ENCODE measurements at places on chromosomes 7 and 10.

DNA sequence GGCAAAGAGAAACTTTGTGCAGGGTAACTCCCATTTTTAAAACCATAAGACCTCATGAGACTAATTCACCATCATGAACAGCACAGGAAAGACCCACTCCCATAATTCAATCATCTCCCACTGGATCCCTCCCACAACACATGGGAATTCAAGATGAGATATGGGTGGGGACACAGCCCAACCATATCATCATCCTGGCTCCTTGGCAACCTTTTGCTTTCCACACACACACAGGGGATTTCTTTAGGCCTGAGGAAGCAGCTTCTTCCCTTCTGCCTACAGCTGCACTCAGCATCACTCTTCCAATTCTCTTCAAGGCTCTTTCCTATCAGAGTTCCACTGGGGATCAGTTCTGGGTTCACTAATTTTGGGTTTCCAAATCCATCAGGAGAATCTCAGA lies 199.0 kb upstream of the CTBP2 start:
- DNase-seq = no peak

GRCh38 chr10:53458007-53458406 lies 685.4 kb upstream of the MBL2 start:
- DNase-seq = no peak

DNA sequence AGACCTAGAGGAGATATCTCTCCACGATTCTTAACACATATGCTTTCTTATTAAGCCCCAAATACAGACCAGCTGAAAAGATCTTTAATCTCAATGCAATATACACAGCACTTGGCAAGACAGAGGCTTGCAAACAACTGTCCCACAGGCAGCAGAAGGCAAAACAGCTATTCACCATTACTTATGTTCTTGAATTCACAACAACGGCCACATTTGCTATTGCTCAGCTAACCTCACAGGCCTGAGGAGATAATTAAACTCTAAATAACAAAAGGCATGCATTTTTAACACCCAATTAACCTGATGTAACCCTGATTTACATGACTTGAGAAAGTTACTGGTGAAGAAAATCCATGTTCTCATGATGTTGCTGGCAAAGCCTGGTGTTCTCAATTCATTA lies 216.4 kb downstream of the CRPPA start:
- DNase-seq = no peak

DNA sequence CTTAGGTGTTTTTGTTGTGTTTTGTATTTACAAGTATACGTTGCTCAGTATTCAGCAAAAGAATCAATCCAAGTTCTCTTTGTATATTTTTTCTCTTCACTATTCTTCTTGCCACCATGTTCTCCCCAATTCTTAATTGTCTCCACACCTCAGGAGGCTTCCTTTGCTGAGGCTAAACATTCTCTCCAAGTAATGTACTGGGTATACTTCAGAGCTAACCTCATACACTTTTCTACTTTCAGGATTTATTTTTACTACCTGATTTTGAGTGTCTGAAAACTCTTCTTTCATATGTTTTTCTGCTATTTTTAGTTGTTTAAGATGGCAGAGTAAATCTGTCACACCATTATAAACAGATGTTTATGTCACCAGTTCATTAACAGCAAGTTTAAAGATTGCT lies 354.8 kb upstream of the KCND2 start:
- no peak for DNase-seq

GRCh38 chr7:95881597-95881996 lies 109.2 kb downstream of the DYNC1I1 start:
- DNase-seq = no peak

DNA sequence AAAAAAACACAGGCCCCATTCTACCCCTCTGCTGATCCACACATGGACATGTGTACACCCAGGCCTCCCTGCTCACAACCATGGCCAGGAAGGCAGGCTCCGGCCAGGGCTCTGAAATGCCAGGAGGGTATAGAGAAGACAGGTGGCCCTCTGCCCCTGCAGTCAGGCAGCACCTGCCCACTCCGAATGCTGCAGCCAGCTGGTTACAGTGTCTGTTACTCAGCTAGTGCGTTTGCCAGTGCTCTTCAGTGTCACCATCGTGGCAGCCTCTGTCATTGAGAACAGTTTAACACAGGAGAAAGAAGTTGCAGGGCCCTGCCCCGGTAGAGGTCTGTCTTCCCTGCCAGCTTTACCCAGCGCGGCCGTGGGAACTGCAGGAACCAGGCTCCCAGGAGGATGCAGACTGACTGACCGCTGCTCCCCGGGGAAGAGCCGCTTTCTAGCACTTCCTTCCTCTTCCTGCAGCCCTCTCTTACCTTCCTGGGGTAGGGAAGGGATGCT lies 128.8 kb upstream of the FAM20C start:
- DNase-seq = peak; percentile 22

DNA sequence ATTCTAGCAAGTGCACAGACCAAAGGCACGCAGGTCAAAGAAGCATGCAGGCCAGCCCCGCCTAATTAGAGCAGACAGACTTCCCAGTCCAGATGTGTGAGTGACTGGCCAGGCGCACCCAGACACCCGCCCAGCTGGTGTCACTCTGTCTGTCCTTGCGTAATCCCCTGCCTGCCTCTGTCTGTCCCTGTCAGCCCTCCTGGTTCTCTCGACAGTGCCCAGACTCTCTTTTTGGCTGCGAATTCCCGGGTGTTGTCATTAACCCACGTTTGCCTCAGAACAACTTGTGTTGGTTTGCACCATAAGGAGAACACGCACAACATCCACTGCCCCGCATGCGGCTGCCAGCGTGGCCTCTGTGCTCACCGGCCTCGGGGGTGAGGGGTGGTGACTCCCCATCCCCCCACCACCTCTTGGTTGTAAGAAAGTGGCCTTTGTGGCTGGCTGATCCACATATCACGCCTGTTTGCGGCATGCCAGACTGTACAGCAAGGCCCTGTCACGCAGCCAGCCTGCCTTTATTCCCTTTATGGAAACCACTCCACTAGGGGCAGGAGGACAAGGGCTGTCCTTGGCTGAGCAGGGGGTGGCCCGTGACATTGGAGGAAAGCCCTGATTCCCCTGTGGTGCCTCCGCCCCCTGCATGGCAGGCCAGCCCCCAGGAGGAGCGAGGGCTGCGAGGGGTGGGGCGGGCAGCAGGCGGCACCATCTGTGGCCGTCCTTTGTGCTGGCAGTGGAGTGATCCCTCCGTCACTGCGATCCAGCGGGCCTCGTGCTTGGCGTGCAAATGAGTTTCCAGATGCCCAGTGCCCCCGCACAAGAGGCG lies 72.8 kb upstream of the PPIF start:
- no peak for DNase-seq

DNA sequence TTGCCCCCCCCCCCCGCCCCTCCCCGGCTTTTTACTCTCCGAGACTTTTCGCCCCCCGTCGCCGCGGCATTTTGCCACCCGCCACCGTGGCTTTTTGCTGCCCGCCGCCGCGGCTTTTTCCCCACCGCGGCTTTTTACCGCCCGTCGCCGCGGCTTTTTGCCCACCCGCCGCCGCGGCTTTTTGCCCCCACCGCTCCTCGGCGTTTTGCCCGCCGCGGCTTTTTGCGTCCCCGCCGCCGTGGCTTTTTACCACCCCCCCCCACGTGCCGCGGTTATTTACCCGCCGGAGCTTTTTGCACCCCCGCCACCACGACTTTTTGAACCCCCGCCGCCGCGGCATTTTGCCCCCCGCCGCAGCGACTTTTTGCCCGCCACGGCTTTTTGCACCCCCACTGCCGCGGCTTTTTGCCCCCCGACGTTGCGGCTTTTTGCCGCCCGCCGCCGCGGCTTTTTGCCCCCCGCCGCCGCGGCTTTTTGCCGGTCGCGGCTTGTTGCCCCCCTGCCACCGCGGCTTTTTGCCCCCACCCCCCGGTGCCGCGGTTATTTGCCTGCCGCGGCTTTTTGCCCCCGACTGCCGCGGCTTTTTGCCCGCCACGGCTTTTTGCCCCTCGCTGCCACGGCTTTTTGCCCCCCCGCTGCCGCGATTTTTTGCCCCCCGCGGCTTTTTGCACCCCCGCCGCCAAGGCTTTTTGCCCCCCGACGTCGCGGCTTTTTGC lies 461.1 kb downstream of the ZNF33B start:
- DNase-seq = no peak

- no peak for DNase-seq
Measured at GRCh38 chr10:76645341-76645740, 992.3 kb downstream of the KCNMA1 start.

DNA sequence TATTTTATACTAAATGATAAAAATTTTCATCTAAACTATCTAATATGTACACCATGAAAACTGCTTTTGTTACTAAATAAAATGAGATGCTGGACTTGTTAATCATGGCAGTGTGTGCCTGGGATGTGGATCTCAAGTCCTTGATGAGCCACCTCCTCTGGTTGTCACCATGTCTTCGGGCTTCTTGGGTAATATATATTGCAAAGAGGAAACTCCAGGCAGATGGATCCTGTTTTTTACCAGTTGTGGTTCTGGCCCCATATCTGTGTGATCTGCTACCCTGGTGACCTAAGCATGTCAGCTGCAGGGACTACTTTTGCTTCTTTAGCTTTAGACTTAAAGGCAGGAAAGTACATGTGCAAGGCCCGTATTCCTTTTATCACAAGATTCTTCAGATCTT lies 46.2 kb downstream of the TMEM60 start:
- DNase-seq = no peak

GRCh38 chr7:1041551-1042491 lies 2.5 kb upstream of the GPR146 start:
- no peak for DNase-seq
